H4 (cell line): ENCODE measurements at places on chromosomes 7 and 10. TPM values are rescaled to one million over a fixed set of nuclear protein-coding genes. Genes with fewer than 3 reads are reported as not detected.

ZNF248 gene
- 2.3 and 3.3 TPM in 2 replicates for total RNA-seq

DNA sequence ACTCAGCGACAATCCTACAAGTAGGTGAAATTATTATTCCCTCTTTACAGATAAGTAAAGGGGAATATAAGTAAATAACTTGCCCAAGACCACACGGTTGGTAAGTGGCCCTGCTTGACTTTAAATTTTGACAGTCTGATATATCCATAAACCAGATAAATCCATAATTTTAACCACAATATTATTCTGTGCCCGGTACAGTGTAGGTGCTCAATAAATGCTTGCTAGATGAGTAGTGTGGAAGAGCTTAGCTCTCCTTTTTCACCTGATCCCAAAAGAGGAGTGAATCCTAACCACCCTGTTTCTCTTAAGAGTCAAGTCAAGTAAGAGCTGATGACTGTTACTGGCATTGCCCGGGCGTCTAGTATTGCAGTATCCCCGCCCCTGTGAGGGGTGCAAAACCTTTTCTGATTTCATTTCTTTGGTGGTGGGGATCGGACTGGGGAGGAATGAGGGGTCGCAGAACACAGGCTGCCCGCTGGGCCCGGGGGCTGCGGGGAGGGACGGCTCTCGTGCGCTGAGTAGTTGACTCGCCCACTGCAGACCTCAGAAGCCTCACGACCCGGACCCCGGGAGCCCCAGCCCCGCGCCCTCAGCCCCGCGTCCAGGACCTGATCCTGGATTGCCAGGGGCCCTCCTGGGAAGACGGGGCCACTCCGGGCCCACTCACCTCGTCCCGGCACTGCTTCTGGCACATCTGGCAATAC, 490 bp downstream of the KIN start:
- DNase-seq = no peak

VWA2 gene
- total RNA-seq = not detected in 2 replicates

OR2A5 gene
- total RNA-seq = not detected in 2 replicates

GRCh38 chr10:68362590-68362989, 29.9 kb upstream of the PBLD start:
- no peak for DNase-seq

SDK1 gene
- total RNA-seq = 5.1 and 7.4 TPM in 2 replicates

DNA sequence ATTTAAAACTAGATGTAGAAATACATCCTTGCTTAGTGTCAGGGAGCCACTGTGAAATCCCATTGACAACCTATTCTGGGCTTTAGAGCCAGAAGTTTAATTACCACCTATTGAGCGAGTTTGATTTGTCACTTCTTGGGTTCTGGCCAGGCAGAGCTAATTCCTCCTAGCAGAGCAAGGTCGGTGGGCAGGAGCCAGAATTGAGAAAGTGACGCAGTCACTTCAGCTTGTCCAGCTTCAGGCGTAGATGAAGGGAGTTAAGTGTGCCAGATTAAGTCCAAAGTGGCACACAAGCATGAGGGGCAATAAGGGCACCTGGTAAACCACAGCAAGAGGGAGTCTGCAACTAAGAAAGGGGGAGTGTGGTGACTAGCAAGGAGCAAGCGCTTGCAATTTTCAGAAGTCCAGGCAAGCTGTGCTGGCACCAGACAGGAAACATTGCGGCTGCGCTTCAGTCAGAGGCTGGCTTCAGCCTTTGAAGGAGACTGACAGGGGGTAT, 119.4 kb downstream of the ST7 start:
- DNase-seq = peak; percentile 60

HHEX gene
- total RNA-seq = not detected in 2 replicates

- no peak for DNase-seq
Observed at GRCh38 chr7:124366118-124366517, 333.3 kb upstream of the TMEM229A start.

GRCh38 chr10:375815-376505, 240.7 kb downstream of the ZMYND11 start:
- DNase-seq = no peak

GRCh38 chr10:15202639-15203038, 34.1 kb upstream of the NMT2 start:
- DNase-seq = no peak

DNA sequence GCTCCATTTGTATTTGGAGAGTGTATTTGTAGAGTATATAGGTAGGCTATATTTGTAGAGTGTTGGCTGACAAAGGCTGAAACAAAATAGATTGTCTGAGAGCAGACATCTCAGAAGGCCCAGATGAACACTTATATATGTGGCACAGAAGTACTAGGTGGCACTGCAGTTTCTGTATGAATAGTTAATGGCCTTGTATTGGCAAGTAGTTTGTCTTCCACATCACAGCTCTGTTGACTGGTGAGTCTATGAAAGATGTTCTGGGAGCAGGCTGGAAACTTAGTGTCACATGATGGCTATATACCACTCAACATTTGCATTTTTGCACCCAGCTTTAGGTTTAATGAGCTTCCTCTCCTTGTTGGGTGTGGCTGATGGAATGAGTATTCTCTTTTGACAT, 51.9 kb downstream of the CCNY start:
- no peak for DNase-seq

DNA sequence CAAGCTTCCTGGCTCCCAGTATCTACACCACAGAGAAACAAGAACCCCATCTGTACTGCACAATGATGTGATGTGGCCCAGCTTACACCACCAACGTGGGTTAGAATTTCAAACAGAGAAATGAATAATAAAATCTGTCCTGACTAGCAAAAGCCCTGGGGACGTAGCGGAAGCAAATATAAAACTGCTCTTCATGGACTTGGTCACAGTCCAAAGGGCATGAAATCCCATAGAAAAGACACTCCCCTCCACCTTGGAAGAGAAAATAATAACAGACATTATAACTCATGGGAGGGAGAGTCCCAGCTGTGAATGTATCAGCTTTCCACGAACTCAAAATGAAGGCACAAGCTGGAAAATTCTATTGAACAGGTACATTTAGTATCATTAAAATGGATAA, 205.3 kb upstream of the GALNT17 start:
- no peak for DNase-seq

HMX3 gene
- total RNA-seq = 0.45 TPM in 1 of 2 replicates, not detected in the other

ACSM6 gene
- total RNA-seq = not detected in 2 replicates

PYROXD2 gene
- 3.4 and 4.2 TPM in 2 replicates for total RNA-seq

DNA sequence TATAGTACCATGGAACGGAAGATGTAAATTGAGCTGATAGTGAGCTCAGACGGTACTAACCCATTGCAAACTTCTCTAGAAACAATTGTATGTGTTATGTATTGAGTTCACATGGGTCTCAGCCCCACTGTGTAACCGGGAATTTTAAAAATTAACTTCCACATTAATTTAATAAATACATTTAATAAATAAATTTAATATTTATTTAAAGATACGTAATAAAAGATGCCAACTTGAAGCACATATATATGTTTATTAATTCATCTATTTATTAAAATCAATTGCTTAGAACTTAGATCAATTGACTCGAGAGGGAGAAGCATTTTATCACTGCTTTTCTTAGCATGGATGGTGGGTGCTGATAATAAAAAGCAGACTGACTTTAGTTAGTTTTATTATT, 170.1 kb upstream of the NPVF start:
- DNase-seq = no peak

GRCh38 chr10:30379983-30380382, 30.9 kb upstream of the MTPAP start:
- DNase-seq = no peak

GRCh38 chr7:42189535-42189934, 47.5 kb downstream of the GLI3 start:
- no peak for DNase-seq

- DNase-seq = no peak
Observed at GRCh38 chr10:124425227-124425962, 6.7 kb upstream of the OAT start.

GRCh38 chr7:90595801-90596670, at the start of gene CDK14:
CDK14 (plus strand) TSS chr7:90596321; CDS start chr7:90596628, 307 bp downstream.
- DNase-seq = peak; percentile 49

GRCh38 chr10:126097558-126098225, 201.3 kb downstream of the FANK1 start:
- no peak for DNase-seq

FAM25A gene
- not detected in 2 replicates for total RNA-seq

FAM237B gene
- not detected in 2 replicates for total RNA-seq

DNA sequence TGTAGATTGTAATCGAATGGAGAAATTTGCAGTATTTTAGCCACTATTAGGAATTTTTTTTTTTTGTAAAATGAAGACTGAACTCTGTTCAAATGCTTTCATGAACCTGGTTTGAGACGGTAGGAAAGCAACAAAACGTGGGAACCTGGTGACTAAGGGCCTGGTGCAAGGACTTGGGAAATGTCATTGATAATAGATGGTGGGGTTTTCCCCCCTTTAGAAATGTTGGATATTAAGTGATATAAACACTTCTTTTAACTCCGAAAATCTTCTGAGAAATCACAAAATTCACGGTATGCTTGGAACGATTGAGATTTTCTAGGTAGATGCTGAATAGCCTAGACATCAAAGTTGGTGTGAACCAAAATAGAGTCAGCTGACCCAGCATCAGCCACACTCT, 6.4 kb downstream of the IFIT2 start:
- DNase-seq = no peak

DNA sequence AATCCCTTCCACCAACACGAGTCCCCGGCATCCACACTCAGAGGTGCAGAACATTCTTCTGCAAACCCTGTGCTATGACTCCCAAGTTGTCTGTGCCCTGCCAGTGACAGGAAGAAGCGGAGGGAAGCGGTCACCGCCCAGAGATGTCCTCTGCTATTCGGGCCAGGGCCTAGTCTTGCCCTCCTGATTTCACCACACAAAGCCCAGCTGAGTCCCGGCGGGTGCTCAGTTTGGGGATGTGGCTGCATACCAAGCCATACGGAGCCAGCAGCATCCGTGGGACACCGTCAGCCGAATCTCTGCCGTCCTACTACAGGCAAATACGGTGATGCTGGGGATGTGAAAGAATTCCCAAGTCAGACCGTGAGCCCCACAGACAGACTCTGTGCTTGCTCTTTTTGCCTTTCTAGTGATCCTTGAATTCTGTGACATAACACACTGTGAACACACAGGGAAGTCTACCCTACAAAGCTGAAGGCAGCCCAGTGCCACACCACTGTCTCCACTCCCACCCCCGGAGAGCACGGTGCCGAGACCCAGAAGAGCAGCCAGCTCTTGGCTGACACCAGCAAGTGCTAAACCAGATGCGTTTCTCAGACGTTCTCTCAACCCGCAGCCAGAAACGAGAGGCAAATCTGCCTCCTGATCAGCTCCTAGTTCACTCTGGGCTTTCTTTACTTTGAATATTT, 2.0 kb downstream of the STK32C start:
- no peak for DNase-seq

GRM8 gene
- total RNA-seq = 2.7 and 2.9 TPM in 2 replicates

GRCh38 chr10:46227936-46228562, 58.7 kb upstream of the ANTXRL start:
- no peak for DNase-seq

DNA sequence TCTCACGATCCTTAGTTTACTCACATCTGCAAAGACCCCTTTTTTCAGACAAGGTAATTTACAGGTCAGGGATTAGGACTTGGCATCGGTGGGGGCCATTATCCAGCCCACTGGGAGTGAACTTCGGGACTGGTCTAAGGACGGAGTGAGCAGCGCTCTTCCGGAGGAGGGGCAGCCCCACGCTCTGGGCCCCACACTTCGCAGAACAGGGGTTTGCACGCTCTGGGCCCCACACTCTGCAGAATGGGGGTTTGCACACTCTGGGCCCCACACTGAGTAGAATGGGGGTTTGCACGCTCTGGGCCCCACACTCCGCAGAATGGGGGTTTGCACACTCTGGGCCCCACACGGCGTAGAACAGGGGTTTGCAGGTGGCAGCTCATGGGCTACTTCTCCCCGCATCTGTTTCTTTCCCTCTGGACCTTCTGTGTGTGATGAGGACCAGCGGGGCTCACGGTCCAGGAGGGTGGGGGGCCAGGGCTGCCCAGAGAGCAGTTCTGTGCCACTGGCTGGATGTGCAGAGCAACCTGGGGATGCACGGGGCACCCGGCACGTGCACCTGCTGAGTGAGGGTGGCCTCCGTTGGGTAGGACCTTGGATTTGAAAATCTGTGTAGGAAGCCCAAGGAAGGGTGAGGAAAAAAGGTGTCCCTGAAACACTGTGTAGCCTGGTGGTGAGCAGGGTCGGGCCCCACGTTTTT, 134.8 kb downstream of the WDR37 start:
- no peak for DNase-seq

LEP gene
- total RNA-seq = not detected in 2 replicates

- DNase-seq = no peak
Observed at GRCh38 chr7:147436718-147437117, 1153.8 kb upstream of the C7orf33 start.

DNA sequence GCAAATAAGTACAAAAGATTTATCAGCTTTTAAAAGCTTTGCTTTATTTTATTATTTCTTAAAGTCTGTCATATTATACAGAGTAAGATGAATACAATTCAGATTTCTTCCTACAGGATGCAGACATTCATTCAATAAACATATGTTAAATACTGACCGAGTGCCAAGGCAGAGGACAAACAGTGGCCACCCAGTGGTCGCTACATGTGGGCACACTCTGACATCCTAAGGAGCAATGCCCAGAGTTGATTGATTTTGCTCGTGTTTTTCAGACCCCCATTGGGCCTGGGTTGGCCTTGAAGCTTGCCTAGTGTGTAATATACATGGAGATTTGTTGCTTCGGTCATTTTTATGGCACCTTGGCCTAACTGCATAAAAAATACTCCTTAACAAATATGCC, 201.2 kb downstream of the CCDC3 start:
- no peak for DNase-seq

PKD2L1 gene
- not detected in 2 replicates for total RNA-seq

DNA sequence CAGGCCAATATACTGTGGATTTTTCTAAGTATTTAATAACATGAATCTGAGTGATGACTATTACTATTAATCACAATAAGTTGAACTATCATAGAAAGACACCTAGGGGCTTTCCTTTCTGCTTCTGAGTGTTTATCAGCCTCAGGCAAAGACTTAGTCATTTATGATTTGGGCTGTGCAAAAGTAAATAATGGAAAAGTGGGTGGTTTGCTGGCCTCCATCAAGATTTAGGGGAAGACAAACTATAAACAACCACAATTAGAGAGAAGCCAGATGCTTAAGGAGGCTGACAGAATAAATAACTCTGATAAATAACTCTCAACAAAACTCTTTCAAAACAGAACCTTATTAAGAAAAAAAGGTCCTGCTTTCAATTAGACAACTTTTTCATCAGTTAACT, 64.7 kb downstream of the MACC1 start:
- peak; percentile 96 for DNase-seq

DNA sequence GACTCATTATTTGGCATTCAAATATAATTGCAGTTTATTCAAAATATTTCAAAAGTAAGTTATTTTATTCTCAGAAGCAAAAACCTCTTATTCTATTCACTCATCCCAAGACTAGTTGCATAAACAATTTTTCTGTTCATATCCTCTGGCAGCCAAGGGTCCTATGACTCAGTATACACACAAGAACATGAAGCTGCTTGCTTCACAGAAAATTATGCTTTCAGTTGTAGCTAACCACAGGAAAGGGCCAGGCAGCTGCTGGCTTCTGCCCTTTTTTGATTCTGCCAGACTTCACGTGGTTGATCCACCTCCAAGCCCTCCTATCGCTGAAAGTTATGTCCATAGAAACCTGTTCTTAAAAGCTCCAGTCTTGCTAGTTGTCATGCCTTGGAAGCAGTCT, 108.8 kb downstream of the ABCA13 start:
- DNase-seq = peak; percentile 34
